Hypothalamus (tissue), 51 donors: ENCODE measurements at places on chromosomes 4 and X.

- DNase-seq: no peak
Observed at GRCh38 chr4:128663325-128663724, 146.2 kb upstream of the JADE1 start.

DNA sequence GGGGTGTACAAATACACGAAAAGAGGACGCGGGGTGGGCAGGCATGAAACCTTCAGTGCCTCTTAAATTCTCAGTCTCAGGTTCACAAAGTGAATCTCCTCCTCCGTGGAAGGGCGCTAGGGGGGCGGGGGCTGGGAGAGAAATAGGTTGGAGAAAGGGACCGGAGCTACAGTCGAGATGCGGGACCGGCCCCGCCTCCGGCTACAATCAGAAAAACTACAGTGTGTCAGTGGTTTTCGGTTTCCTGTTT lies 3.4 kb downstream of the MAML3 start:
- no peak for DNase-seq

DNA sequence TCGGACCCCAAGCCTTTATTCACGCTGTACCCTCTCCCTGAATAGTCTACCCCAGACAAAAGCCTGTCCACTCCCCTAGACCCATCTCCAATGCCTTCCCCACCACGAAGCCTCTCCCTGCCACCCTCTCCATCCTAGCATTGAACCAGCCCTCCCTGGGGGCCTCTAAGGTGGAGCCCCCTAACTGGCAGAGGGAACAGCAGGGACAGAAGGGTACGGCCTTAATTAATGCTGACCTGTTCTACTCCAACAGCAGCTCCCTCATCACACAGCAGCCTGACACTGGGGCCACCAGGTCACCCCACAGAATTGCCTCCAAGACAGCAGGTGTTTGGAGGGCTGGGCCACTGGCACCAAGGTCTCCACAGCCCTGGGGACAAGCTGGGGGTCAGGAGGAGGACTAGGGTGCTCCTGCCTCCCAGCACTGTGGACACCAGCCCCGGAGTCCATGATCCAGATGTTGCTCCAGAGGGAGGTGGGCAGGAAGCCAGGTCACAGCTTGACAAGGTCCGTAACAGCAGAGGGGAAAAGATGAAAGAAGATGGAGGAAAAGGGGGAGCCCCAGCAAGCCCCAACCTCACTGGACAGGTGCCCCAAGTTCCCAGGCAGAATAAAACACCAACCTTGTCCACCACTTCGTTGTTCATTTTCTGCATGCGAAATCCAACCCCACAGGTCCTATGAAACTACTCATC lies 3.7 kb downstream of the CRMP1 start:
- no peak for DNase-seq

- no peak for DNase-seq
Observed at GRCh38 chr4:177239878-177240277, 69.8 kb upstream of the NEIL3 start.

DNA sequence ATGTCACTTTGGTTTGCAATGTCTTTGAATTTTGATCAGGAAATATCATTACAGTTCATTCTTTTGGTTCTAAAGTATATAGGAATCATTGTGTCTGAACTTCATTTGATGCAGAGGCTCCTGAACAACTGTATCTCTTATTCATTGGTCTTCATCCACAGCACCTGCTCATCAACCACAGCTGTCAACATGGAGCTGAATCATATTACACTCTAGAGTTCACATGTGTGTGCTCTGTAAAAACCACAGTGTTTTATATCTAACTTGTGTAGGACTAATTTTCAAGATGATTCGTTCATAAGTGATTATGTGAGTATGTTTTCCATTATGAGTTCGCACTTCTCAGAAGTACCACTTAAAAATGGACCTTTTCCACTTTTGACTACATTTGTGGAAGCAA lies 643.3 kb upstream of the FAM241A start:
- no peak for DNase-seq

DNA sequence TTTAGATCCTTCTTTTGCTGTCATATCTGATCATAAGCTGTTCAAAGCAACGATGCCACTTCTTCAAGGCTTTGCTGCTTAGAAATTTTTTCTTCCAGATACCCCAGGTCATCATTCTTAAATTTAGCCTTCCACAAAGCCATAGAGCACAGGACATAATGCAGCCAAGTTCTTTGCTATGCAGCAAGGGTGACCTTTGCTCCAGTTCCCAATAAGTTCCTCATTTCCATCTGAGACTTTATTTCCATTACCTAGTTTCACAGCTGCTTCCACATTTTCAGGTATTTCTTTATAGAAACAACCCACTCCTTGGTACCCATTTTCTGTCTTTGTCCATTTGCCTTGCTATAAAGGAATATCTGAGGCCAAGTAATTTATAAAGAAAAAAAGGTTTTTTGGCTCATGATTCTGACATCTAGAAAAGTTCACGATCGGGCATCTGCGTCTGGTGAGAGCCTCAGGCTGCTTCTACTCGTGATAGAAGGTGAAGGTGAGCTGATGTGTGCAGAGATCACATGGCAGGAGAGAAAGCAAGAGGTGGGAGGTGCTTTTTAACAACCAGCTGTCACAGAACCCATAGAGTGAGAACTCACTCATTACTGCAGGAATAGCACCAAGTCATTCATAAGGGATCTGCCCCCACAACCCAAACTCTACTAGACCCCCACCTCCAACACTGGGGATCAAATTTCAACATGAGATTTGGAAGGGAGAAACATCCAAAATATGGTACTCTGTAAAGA lies 11.8 kb upstream of the TASL start:
- DNase-seq: no peak

- no peak for DNase-seq
Observed at GRCh38 chrX:40736170-40736505, 796 bp upstream of the MED14 start.

DNA sequence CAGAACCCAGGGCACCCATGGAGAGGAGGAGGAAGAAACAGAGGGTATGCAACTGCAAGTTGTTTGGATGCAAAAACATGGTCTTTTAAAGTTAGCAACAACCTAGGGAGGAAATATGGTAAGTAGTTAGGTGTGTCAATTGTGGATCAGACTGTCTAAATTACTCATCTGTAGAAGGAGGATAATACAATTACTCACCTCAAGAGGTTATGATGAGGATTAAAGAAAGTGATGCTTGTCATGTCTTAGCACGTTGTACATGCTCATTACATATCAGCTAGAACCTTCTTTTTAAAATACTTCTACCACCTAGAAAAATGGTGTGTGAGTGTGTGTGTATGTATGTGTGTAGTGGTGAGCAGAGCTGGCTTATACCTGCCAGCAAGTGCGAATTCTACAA lies 2.3 kb upstream of the C1QTNF7 start:
- DNase-seq: no peak

DNA sequence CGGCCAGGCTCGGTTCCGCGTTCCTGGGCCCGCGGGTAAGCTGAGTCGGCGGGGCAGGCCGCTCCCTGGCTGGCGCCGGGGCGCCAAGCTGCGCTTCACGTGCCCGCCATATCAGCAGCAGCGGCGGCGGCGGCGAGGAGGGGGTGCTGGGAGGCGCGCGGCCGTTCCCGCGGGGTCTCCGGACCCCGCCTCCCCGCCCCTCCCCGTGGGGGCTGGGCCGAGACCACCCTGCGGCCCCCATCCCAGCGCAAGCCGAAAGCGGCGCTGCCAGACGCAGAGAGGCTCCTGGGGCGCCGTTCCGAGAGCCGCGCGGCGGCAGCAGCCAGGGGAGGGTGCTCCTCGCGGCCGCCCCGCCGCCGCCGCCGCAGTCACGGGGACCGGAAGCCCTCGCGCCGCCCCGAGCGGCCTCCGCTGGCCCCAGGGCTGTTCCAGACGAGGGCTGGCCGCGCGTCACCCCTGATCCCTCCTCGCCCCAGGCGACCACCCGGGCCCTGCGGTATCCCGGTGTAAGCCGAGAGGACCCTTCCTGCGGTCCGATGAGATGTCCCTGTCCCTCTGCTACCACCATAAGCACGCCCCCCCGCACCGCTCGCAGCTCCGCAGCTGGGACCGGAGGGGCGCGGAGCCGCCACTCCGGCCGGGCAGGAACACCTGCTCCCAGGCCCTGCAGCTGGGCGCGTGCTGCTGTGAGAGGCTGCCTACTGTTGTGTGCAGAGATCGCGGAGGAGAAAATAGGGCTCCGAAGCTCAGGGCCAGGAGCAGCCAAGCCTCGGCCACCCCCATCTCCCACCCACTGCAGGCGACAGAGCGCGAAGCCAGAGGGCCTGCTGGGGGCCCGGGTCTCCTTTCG lies 7.5 kb upstream of the BCOR start:
- no peak for DNase-seq

GRCh38 chrX:22542641-22543040 lies 269.9 kb downstream of the CBLL2 start:
- no peak for DNase-seq

- no peak for DNase-seq
Observed at GRCh38 chr4:106160560-106160959, 155.4 kb downstream of the TBCK start.
